ENCODE measurements at places on chromosomes 13 and 19.
A peak's percentile ranks its signal among the peaks of the same experiment; 100 is the strongest.

GRCh38 chr13:85864963-85865530 lies 65.8 kb upstream of the SLITRK6 start:
- no peak for DNase-seq

DNA sequence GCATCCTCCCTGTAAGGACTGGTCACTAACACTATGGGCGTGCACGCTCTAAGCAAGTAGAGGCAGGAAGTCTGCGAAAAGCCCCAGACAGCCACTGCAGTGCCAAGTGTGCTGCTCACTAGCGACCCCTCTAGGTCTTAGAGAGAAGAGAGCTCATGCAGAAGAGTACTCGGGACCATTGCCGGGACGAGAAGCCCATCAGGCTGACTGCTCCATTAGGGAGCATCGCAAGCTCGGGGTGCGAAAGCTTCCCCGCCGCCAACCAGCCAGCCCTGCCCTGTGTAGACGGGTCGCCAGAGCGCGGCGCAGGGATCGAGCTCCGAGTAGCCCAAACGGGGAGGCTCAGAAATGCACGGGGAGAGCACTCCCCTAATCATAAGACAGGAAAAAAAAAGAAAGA lies 16.6 kb downstream of the POU4F1 start:
- DNase-seq: no peak

GRCh38 chr19:18659281-18660050 lies 22.6 kb downstream of the KLHL26 start:
- no peak for DNase-seq

DNA sequence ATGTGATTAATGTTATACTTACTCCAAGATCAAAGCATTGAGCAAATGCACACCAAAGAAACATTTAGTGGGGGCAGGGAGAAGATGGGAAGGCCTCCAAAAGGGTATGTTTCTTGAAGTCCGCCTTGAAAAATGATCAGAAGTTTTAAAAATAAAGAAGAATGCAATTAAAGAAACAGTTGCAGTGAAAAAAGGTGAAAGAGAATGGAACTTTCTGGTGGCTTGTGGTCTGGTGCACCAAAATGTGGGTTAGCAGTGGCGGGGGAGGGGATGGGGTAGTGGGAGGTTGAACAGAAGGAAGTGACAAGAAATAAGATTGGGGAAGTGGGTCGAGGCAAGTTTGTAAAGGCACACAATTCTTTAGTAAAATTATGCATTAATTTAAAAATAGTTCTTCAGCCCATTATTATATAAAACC lies 2.5 kb downstream of the LCP1 start:
- DNase-seq: peak; percentile 33

GRCh38 chr19:20315543-20315942 lies 148.5 kb downstream of the ZNF486 start:
- DNase-seq: no peak

DNA sequence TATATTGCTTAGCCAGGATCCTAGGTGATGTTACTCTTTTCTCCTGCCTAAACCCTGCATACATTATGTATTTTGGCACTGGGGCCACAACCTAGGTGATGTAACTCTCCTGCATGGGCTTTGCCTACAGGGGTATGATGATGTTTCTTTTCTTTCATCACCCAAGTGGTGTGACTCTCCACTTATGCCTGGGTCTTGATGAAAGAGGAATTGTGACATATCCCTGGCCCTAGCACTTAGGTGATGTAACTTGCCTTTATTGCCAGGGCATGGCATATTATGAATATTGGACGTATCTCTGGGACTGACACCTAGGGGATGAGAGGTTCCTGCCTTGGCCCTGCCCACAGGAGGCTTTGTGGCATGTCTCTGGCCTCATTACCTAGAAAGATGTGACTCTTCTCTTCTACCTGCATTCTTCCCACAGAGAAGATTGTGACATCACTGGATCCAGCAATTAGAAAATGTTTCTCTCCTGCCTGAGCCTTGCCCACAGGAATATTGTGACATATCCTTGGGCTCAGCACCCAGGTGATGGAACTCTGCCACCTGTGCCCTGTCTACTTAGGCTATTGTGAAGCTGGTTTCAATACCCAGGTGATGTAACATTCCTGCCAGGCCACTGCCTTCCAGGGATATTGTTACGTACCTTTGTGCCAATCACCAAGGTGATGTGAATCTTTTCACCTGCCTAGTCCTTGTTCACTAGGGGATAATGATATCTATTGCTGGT lies 27.3 kb upstream of the ZNF254 start:
- DNase-seq: no peak

GRCh38 chr13:52165411-52165810 lies 6.0 kb upstream of the NEK3 start:
- DNase-seq: no peak

GRCh38 chr19:5103061-5103701 lies 134.3 kb downstream of the KDM4B start:
- no peak for DNase-seq

GRCh38 chr13:68304286-68304893 lies 1074.3 kb upstream of the PCDH9 start:
- no peak for DNase-seq

GRCh38 chr13:31764556-31764955 lies 25.2 kb downstream of the RXFP2 start:
- no peak for DNase-seq

DNA sequence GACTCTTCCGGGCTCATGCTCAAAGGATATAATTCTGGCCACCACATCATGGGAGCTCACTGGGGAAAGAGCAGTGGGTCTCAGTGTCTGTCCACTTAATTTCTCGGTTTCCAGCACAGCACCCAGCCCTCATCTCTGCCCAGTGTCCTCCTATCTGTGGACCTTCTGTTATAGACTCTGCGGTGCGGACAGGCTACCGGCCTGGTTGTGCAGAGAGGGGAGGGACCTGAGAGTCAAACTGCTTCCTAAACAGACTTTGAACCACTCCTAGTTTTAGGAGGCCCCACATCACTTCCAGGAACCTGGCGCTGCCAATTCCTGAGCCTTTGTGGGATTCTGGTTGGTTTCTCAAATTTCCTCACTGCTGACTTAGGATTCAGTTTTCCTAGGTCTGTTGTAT lies 59.8 kb upstream of the MED4 start:
- no peak for DNase-seq

DNA sequence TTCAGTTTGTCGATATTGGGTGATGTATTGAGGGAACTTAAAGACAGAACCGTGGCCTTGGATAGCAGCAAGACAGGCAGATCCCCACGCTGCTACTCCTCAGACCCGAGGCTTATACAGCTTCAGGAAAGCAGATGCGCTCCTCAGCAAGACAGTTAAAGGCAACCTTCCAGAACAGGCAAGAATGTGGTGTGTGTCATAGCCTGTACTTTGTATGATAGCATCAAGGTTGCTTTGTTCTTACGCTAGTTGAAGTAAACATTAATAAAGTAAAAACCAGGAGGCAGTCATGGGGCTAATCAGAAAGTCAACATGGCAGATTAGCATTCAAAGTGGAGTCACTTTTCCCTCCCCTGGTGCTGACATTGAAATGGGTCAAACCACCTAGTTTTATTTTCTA lies 473.2 kb downstream of the DCT start:
- DNase-seq: no peak

- no peak for DNase-seq
Observed at GRCh38 chr13:44331912-44332851, 41.4 kb upstream of the SERP2 start.

DNA sequence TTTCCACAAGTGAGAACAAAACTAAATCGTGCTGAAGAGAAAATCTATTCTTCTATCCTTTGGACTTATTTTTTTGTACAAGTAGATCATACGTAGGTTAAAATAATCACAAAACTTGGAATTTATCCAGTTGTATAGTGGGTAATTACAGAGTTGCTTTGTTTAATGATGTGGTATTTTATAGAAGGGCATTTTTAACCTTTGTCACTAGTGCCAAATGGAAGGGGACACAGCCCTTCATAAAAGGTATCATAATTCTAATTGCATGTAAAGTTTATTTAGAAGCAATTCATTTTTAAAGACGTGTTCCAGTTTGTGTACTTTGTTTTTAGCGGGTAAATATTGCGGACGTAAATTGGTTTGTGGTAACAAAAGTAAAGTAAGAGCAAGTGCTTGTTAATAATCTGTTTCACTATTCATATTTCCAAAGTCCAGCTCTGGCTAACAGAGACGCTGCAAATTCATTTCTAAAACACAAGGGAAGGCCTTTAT lies 99.5 kb downstream of the ERCC5 start:
- DNase-seq: no peak

- DNase-seq: no peak
Observed at GRCh38 chr19:8552810-8553209, 24.4 kb downstream of the MYO1F start.

DNA sequence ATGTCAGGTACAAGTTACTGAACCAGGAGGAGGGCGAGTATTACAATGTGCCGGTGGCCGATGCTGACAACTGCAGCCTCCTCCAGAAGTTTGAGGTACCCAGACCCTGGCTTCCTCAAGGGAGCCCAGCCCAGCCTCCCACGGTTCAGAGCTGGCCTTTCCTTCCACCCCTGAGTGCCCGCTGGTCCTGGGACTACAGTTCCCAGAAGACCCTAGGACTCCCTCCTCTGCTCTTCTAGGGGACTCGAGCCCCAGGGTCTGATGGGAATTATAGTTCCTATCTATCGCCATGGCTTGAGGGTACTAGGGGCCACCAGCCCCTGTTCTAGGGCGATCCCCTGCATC lies 11.0 kb downstream of the PRKCG start:
- no peak for DNase-seq

DNA sequence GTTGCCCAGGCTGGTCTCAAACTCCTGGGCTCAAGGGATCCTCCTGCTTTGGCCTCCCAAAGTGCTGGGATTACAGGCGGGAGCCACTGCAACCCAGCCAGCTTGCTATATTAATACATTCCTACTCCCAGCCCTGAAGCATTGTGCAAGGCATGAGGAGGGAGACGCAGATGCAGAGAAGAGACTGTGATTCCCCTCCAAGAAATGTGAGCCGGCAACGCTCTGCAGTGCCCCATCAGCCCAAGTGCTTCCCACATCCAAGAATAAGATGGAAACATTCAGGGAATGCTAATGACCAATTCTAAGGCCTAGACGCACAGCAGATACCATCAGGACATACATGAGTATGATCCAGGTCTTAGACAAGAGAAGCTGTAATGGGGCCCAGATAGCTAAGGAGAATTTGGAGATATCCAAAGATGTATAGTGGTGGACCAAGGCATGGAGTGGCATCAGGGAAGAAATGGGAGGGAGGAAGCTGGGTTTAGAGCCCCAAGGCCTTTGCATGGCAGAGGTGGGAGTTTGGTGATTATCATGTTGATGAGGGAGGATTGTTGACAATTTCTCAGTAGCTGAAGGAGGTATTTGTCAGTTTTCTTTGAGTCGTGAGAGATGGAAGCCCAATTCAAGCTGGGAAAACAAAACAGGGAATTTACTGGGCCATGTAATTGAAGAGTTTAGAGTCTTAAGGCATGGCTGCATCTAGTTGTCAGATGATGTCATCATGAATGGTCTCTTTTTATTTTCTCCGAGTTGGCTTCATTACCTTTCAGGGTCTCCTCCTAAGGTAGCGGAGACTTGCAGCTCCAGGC lies 2.9 kb downstream of the PPM1N start:
- no peak for DNase-seq

GRCh38 chr13:91660076-91660415 lies 261.6 kb downstream of the GPC5 start:
- DNase-seq: no peak

- no peak for DNase-seq
Observed at GRCh38 chr13:64869539-64869938, 2360.6 kb downstream of the PCDH9 start.

DNA sequence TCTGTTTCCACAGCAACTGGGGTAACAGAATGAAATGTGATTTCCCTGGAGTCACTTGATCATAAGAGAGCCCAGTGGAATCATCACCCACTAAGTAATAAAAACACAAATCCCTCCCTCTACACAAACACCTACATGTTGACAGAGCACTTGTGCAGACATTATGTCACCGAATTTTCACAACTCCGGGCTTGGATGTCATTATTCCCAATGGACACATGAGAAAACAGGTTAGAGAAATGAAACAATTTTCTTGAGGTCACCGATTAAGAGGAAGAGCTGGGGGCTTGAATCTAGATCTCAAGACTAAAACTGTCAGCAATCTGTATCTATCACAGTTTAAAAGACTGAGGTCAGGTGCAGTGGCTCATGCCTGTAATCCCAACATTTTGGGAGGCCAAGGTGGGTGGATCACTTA lies 3.1 kb downstream of the XRCC1 start:
- no peak for DNase-seq

DNA sequence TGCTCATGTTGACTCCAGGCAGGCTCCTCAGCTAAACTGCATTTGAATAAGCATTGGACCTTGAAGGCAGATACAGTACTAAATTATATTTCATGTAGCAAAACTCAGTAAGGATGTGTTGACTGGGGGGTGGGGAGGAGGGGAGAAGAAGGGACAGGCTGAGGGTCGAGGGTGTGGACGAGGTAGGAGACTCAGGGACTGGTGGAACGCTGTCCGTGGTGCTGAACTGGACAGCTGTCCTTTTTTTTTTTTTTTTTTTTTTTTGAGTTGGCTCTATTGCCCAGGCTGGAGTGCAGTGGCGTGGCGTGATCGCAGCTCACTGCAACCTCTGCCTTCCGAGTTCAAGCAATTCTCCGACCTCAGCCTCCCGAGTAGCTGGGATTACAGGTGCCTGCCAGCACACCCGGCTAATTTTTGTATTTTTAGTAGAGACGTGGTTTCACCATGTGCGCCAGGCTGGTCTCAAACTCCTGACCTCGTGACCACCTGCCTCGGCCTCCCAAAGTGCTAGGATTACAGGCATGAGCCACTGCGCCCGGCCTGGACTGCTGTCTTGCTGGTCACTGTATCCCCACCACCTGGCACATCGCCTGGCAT lies 33.2 kb upstream of the CASP14 start:
- DNase-seq: no peak

- no peak for DNase-seq
Observed at GRCh38 chr13:95564733-95565291, 12.3 kb downstream of the CLDN10 start.
